Stimulated activated CD8-positive, alpha-beta memory T cell treated with anti-CD3 and anti-CD28 coated beads, Interleukin-15, amount 100 ng/mL, for 24 hours (primary cell): ENCODE measurements at places on chromosomes 12 and 14.

GRCh38 chr12:92290350-92290695 is 144.7 kb upstream of the BTG1 start:
- DNase-seq = no peak

DNA sequence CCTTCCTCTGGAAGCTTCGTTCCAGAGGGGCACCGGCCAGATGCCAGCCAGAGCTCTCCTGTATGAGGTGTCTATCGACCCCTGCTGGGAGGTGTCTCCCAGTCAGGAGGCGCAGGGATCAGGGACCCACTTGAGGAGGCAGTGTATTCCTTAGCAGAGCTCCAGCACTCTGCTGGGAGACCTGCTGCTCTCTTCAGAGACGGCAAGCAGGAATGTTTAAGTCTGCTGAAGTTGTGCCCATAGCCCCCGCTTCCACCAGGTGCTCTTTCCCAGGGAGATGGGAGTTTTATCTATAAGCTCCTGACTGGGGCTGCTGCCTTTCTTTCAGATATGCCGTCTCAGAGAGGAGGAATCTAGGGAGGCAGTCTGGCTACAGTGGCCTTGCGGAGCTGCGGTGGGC is 22.2 kb upstream of the NAV3 start:
- no peak for DNase-seq

GRCh38 chr14:68039593-68039992 is 220.0 kb downstream of the RAD51B start:
- no peak for DNase-seq

DNA sequence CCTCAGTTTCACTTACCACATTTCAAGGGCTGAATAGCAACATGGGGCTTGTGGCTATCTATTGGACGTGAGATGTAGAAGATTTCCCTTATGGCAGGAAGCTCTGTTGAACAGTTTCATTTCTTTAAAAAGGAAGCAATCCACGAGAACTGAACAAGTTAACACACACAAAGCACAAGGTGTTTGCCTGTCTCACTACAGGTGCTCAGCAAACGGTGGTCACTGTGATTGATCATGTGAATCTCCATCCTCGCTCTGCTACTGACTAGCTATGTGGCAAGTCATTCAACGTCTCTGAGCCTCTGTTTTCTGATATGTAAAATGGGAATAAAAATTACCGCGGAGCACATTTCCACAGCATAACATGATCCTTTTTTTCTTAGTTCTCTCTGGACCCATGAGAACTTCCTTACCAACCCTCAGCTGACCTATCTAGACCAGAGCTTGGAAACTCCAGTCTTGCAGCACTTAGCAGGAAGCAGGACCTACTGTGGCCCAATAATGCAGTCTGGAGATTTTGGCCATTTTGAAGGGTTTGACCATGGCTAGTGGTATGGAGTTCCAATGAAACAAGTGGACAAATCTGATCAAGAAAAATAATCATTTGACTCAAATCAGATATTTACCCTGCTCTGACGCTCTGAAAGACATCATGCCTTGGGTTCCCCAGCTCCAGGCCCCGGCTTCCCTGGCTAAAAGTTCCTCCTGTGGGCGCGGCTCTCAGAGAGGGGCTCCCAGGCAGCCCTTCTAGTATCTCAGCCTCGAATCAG is 278.8 kb downstream of the ZFP36L1 start:
- no peak for DNase-seq

DNA sequence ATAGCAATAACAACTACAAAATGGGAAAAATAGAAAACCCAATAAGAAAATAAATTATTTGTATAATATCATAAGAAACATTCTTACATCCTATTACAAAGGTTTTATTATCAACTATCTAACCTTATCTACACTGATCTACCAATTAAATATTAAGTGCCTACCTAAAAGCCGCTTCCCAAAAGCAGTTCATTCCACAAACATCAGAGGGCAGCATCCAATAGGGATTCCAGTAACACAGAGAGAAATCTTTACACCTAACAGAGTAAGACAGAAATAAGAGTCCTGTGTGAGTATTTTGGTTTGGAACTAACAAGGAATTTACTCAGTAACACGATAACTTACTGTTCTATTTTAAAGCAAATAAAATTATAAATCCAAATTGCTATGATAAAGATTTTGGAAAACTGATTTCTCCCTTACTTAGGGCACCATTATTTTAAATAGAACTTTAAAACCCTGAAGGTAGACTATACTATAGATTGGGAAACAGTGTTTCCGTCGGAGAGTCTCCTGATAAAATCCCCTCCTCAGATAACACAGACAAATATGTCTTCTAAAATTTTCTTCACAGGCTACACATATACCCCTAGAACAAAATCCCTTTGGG is 15.0 kb downstream of the GXYLT1 start:
- no peak for DNase-seq

DNA sequence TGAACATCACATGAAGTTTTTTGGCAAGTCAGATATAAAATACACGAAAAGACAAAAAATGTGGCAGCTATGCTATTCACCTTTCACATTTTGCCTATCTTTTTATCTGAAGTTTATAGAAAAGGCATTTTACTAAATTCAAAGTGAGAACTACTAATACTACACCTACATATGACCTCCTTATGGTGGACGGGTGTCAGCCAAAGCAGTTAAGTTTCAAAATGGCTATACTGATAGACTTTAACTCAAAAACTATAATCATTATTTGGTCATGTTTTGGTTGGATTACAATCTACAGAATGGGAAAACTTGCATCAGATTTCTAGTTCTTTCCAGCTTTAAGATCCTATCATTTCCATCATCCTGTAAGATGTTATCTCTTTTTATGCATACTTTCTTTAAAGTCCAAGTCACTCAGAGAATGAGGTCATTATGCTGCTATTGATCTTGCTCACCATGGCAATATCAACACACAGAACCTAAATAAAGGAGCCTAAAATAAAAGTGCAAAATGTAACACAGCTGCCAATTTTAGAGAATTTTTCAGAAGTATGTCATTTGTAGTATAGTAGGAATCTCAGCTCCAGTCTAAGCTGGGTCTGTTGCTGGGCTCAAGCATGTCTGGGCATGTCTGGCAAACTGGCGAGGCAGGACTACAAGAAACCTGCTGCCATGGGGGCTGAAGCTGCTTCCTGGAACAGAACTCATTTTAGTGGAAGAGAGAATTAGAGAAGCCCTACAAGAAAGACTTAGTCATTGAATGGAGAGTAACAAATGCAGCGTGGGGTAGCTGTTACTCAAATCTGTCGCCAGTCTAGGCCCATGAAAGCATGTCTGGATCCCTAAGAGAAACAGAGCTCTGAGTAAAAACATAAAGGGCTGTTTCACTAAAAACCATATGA is 7.6 kb upstream of the AEBP2 start:
- no peak for DNase-seq

- no peak for DNase-seq
Observed at GRCh38 chr12:47987411-47988072, 16.7 kb downstream of the COL2A1 start.

DNA sequence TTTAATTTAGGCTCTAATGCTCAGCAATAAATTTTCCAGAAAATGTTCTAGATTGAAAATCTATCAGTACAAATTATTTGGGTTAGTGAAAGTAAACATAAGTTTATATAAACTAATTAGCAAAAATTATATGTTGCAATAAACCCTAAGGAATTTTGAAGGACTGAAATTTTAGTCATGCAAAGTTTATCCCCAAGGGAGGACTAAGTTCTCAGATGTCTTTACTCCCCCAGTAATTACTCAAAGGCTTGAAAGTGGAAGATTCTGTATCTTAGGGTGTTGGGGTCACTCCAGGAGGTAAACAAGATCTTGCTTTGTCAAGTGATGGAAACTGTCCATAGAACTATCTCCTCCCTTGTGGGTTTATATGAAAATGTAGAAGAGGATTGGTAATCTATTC is 183.7 kb downstream of the AKAP6 start:
- no peak for DNase-seq

GRCh38 chr14:64821651-64822050 is 58.1 kb downstream of the SPTB start:
- no peak for DNase-seq

DNA sequence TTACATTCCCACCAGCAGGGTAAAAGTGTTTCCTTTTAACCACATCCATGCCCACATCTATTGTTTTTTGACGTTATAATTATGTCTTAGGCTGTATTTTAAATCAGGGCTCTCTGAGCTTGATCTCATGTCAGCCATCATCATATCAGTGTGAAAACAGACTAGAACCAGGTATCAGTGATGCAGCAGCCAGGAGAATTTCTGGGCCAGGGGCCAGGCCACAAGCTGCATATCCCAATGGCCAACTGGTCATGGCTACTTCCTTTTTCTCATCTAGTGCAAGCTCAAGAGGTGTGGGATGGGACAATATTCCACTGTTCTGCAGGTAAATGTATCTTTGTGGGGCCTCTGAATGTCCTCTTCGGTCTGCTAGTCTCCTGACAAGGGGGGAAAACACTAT is 125.1 kb downstream of the CRADD start:
- DNase-seq = no peak

DNA sequence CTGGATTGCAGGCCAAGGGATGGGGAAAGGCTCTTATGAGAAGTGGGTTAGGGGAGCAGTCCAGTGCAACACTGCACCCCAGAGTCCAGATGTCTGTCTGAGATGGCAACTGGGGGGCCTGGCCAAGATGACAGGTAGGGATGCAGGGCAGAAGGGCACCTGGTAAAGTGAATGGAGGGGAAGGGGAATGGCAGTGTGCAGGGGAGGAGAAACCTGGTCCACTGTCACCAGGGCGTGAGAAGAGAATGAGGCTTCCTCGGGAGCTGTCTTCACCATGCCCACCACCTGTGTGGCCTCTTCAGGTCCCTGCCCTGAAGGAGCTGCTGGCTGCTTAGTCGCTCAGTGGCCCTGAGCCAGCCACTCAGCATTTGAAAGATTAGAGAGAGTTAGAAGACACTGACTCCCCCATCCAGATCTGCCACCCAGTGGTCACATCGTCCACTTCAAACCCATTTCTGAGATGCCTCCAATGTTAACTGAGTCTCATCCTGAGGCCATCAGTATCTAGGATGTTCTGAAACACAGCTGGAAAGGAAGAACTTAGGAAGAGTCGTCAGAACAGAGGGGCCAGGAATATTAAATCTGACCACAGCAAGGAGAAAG is 57.3 kb downstream of the PLEKHG3 start:
- no peak for DNase-seq

DNA sequence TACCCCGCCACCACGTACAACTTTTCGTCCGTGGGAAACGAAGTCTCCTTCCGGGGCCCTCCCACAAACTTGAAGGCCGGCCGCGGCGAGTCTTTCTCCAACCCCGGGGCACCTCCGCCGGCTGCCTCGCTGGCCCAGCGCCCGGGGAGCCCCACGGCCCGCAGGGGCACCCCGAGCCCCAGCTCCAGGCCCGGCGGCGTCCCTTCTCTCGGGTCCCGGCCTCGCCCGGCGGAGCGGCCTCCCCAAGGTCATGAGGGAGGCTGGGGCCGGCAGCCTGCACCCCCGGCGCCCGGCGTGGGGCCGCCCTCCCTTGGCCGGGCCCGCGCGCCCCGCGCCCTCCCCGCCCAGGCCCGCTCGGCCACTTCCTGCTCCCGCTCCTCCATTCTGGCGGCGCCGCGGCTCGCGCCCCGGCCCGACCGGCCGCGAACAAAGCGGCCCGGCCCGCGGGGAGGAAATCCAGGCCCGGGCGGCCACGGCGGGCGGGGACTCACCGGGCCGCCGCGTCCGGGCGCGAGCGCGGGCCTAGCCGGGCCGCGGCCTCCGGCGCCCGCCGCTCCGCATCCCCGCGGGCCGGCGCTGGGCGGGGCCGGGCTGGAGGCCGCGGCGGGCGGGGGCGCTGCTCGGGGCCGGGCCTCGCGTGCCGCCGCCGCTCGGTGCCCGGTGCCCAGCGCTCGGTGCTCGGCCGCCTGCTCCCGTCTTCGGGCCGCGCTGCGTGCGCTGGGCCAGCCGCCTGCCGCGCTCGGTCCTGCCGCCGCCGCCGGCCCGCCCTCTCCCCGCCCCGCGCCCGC is at the start of gene AKT1:
TSS of gene AKT1 (minus strand) at position 756 of the 788 bp plus-strand sequence. CDS start 3,105 bp downstream, outside the sequence.
- DNase-seq = no peak

- no peak for DNase-seq
Observed at GRCh38 chr12:124626971-124627411, 59.6 kb upstream of the NCOR2 start.

DNA sequence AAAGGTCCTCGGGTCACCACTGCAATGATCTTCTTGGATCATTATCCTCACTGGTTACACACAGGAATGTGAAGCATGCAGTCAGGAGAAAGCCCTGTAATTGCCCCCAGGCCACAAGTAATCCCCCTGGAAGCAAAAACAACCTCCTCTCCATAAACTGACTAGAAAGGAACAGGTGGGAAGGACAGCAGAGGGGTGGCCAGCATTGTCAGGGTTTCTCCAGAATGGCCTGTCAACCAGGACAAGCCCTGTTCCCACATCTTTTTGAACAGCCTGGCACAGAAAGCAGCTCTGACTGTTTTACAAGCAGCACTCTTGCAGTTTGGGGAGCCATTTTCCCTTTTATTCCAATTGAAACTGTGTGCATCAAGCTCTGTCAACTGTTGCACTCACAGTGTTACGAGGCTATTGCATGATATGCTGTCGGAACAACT is 36.1 kb downstream of the TMCC3 start:
- no peak for DNase-seq

DNA sequence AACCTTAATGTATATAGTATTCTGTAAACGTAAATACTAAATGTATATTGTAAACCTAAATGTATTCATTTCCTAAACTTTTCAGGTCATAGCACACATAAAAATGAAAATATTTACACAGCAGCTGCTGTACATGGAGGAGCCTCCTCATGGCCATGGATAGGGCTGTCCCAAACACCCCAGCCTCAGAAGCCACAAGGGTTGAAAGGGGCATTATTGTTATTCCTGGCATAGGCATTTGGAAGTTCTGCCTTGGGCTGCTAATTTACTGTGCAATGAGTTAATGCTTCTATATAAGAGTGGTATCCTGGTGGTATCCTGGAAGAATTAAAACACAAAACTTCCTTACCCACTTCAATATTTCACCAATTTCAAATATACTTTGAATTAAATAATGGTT is 159.4 kb downstream of the SLC5A8 start:
- no peak for DNase-seq

DNA sequence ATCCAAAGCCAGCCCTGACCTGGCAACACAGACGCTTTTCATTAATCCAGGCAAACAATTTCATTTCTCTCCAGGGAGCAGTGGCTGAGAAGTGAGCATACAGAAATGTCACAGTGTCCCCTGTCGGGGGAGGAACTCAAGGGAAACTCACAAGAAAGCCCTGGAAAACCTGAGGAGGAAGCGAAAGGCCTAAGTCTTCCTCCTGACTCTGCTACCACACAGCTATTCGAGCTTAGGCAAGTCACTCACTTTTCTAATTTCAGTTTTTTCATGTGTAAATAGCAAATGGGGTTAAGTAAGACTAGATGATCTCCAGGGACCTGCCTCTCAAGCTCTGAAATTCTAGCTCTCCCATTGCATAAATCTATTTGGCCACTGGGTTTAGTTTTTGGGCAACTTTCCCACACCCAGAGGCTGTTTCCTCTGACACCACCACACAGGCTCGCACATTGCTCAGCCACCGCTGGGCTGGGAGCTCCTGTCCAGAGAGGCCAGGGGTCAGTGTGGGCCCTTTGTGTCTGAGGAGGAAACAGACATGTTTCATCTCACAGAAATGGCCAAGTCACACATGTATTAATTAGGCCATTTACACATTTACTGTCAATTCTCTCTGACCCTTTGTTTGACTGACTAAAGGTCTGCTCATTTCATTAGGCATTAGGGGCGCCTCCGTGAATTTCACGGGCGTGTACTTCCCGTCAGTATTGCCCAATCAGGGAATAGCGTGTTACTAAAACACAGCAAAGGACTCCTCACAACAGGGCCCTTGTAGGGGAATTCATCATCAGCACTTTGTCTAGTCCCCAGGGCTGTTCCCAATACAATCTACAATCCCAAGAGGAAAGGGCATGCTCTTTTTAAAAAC is 9.8 kb upstream of the PNMA1 start:
- no peak for DNase-seq
